Fibroblast of lung (primary cell): ENCODE measurements at places on chromosomes 7 and 10. TPM values are rescaled to one million over a fixed set of nuclear protein-coding genes. Genes with fewer than 3 reads are reported as not detected.

The PNLIPRP2 gene
- total RNA-seq, result not detected in 2 replicates

The TRPV5 gene
- not detected in 2 replicates for total RNA-seq

- no peak for DNase-seq
Measured at GRCh38 chr7:27324246-27324645, 81.6 kb downstream of the EVX1 start.

DNA sequence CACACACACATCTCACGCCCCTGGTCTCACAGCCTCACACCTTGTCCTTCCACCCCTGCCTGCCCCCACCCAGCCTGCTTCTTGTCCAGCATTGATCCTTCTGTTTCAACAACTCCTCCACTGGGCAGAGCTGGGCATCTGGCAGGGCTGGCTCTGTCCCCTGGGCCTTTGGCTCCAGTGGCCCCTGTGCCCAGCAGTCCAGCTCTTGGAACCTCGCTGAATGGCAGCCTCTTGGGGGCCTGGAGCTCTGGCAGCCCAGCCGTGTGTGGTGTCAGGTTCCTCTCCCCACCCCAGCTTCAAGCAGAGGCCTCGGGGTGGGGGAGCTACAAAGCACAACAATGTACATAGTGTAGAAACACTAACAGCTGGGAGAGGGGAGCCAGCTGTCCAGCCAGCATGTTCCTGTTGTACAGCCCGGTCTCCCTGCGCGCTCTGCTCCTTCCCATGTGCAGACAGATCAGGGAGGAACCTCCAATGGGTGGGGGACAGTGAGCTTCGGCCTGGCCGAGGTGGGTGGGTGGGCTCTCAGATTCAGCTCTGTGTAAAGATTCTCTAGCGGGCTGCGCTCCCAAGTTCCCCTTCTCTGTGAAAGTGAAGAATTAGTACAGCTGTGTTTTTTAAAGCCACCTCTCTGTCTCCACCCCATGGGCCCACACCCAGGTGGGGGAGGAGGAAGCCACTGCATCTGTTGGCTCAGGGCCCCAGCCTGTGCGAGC, 19.4 kb downstream of the ZMIZ2 start:
- DNase-seq, result peak; percentile 19

GRCh38 chr10:125159932-125160855, at the start of gene CTBP2:
Gene CTBP2 (minus strand): TSS chr10:125160563.
- DNase-seq, result peak; percentile 54
